ENCODE measurements at places on chromosomes 4 and X. TPM values are rescaled to one million over a fixed set of nuclear protein-coding genes. Genes with fewer than 3 reads are reported as not detected.

DNA sequence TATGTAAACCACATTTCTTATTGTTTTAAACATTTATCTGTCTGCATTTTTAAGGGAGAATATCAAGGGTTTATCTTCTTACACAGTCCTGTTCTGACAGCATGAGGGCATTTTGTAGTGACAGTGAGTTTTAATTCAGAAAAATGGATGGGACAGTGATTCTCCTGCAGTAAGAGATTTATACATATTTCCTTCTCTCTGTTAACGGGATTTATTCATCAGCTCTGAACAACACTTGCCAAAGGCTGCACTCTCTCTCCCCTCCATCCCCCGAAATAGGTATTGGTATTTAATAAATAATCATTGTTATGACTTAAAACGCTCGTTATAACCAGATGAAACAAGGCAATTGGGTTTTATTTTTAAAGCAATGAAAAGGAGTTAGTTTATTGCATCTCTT, 410.9 kb downstream of the STIM2 start:
- no peak for DNase-seq

DNA sequence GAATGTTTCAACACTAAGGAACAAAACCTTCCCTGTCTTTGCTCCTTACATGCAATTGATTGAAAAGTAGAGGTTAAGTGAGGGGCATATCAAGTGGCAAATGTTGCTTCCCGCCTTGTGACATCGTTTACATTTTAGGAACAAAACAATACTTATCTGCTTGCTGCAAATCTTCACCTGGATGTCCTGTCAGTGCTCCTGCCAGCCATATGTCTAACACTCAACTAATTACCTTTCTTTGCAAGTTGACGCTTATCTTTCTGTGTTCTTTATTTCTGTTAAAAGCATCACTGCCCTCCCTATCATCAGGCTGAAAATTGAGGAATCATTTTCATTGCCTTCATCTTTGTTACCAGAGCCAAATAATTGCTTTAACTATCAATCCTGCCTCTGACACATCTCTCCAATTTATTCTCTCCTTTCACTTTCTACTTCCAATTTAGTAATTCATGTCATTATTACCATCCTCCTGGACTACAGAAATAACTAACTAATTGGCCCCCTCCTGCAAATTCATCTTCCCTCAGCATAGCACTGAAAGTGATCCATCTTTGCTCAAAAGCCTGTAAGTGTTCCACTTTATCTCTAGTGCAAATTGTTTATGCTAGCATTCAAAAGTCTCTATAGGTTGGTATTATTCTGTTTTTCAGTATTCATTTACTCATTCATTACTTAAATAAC, 298.7 kb upstream of the ATOH1 start:
- no peak for DNase-seq

DNA sequence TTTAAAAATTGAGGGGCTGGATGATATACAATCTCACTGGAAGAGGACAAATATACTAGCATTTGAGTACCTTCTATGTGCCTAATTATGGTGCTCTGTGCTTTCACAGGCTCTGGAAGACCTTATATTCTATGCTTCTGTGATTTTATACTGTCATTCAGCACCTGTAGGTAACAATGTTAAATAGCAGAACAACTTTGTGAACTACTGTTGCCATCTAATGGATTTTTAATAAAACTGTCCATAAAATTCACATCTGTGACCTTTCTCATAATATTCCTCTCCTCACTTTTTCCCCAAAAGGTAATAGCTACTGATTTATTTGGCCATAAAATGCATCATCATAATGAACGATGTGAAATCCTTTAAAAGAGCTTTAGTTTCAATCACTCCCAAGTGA, 21.9 kb downstream of the POU3F4 start:
- DNase-seq: no peak

DNA sequence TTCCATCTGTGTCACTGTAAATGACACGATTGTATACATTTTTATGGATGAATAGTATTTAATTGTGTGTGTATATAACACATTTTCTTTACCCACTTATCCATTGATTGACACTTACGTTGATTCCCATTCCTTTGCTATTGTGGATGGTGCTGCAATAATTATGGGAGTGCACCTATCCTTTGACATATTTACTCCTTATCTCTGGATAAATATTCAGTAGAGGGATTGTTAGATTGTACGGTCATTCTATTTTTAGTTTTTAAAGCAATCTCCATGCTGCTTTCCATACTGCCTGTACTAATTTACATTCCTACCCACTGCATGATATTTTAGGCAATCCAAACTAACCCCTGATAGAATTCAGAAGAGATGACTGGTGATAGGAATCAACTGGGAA, 980.1 kb downstream of the FSTL5 start:
- DNase-seq: no peak

GRCh38 chr4:76614589-76614988, 179.6 kb downstream of the SHROOM3 start:
- DNase-seq: no peak

DNA sequence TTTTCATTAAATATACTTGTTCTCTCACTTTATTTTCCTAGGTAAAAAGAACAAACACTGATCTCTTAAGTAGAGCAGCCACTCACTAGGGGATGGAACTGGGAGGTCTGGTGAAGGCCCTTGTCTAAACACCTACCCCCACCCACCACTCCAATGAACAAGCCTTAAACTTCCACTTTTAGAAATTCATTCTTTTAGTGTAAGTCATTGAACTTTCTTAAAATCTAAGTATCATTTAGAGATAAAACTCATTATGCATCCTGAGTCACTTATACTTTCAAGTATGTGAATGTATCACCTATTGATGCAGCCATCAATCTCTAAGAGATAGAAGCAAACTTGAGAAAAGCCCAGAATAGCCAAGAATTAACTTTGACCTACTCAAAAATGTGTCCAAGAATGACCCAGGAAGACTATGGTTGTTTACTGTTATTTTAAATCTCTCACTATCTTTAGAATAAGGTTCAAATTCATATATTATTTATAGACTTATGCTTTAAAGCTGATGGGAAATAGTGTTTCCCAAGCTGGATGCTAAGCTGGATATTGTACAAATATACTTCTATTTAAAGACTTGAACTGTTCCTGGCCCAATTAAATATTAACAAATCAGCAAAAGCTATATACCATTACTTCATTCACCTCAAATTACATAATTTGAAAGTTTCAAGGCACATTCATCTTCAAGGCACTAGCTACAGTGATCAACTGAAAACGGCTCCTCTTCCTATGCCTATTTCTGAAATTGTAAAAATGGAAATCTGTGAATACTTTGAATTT, 49.5 kb downstream of the CAMK2D start:
- DNase-seq: peak; percentile 27

- DNase-seq: no peak
Observed at GRCh38 chrX:46597771-46598170, 24.2 kb downstream of the CHST7 start.

DNA sequence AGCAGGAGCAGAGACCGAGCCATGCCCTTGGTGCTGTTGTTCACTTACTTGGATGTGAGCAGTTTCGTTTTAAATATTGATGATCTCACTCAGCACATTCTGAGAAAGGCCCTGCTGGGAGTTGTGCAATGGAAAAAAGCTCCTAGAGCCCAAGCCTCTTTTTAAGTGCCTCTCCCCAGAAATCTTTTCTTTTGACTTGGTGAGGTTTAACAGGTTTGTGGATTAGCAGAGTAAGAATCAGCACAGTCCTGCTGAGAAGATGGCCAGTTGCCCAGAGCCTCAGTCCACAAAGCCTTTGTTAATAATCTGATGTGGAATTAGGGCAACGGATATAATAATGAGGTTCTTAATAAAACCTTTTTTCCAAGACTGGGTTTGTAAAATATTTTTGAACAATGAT, 157.5 kb upstream of the ATP6AP2 start:
- DNase-seq: peak; percentile 36

DNA sequence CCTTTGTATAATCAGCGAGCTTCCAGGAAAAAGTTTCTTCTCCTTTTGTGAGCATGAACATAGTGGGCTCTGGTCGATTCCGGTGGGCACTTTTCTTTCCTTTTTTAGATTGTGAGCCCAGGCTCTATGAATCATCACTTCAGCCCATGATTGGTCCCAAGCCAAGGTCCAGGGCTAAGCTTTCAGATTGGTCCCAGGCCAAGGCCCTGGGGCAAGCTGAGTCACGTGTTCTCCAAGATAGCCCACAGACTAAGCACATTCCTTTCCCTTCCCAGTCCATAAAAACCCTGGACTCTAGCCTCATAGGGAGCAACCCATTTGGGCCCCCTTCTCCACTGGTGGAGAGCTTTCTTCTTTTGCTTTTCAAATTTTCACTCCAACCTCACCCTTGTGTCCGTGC, 430.5 kb downstream of the NAP1L3 start:
- DNase-seq: no peak

DNA sequence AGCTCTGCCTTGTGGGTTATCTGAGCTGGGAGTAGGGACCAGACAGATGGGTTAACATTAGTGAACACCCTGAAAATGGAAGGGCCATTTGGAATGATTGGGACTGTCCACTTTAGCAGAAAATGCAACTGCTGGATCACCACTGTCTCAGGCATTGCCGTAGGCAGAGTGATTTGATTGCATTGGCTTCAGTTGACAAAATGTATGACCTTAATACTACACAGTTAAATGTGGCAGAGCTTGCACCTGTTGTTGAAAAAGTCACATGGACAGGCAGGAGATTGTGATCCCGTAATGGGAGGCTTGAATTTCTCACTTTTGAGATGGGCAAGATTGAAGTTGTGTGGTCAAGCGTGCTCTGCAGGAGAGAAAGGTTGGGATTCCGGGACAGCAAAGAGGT, 166.5 kb upstream of the PUDP start:
- no peak for DNase-seq

DNA sequence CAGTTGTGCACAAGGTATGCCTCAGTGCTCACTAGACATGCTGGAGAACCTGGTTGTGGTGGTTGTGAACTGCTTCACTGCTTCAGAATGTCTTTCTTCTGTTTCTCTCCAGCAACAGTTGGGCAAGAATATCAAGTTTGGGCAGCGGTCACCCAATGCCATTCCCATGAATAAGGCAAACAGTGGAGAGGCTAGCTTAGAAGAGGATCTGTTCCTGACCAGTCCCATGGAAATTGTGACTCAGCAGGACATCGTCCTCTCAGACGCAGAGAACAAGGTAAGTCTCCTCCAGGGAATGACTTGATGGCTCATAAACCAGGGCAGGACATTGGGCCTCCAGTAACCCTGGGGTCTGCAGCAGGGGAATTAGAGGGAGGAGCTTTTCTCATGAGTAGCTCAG, 79.9 kb downstream of the AASDH start:
- peak; percentile 100 for DNase-seq

- DNase-seq: no peak
Observed at GRCh38 chrX:95346856-95347255, 1337.8 kb upstream of the DIAPH2 start.

- no peak for DNase-seq
Observed at GRCh38 chrX:110448459-110448858, 89.8 kb downstream of the RTL9 start.

DNA sequence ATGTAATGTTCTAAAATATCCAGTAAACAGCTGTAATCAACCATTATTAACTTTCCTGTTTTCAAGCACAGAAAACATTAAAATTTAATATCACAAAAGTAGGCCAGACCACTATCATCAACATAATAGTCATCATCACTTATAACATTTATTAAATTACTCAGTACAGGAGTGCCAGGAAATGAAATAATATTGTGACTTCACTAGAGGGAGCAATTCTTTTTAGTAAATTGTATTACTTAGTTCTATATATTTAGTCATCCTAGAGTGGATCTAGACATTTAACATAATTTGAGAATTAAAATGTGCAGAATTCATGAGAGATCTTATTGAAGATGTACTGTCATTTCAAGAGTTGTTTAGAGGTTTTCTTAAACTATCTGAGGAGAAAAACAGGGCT, 33.6 kb downstream of the PITX2 start:
- DNase-seq: no peak

DNA sequence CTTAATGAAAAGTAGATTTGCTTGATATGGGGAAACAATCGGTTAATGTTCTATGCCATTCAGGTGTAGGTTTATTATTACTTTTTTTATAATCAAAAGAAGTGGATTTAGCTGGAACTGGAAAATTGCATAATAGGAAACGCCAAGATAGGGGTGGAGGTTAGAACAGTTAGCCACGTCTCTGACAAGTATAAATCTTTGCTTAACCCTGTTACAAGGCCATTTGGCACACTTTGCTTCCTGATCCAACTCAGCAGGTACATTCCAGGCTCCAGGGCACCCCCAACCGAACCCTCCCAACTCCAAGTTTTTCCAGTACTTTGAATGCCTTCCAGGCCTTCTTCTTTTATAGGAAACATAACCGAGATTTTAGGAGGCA, 50.6 kb upstream of the ACSL4 start:
- peak; percentile 88 for DNase-seq

GRIA3 gene
- under 0.01 TPM for total RNA-seq

VCX2 gene
- not detected for total RNA-seq

BMX gene
- total RNA-seq: 0.35 TPM

TMEM150C gene
- total RNA-seq: 0.52 TPM

HDAC8 gene
- 48.0 TPM for total RNA-seq

Measured in renal cortical epithelial cell (primary cell).